Cardiac fibroblast (primary cell): ENCODE measurements at places on chromosomes 11 and 22.

GRCh38 chr11:12148466-12148865 lies 38.1 kb downstream of the MICAL2 start:
- DNase-seq, result no peak

- peak; percentile 86 for DNase-seq
Observed at GRCh38 chr11:33802194-33802950, 28.1 kb upstream of the FBXO3 start.

DNA sequence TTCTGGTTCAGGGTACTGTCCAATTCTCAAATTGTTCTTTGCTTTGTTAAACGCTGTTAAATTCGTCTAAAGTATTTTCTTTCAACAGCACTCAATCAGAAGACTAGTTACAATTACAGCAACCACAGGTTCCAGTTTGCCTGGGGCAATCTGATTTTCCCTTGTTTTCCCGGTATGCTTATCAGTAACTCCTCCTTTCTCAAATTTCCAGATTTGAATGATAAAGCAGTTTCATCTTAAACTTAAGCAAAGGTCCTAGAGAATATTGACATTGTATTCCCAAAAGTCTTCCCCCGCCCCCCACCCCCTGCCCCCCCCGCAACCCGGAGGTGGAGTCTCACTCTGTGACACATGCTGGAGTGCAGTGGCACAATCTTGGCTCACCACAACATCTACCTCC lies 10.5 kb upstream of the USP28 start:
- DNase-seq, result no peak

DNA sequence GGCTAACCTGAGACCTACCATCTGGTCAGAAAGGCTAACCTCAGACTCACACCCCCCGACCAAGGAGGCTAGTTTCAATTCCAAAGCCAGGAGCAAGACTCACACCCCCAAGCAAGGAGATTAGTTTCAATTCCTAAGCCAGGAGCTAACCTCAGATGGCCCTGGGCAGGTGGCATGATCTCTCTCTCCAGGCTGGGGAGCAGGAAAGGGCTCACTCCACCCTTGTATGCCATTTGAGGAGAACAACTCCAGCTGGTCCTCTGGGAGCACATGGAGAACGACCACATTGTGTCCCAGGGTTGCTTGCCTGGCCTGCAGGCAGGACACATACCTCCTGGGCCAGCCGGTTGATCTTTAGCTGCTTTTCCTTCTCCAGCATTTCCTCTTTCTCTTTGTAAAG lies 32.6 kb downstream of the USH1C start:
- DNase-seq, result no peak

DNA sequence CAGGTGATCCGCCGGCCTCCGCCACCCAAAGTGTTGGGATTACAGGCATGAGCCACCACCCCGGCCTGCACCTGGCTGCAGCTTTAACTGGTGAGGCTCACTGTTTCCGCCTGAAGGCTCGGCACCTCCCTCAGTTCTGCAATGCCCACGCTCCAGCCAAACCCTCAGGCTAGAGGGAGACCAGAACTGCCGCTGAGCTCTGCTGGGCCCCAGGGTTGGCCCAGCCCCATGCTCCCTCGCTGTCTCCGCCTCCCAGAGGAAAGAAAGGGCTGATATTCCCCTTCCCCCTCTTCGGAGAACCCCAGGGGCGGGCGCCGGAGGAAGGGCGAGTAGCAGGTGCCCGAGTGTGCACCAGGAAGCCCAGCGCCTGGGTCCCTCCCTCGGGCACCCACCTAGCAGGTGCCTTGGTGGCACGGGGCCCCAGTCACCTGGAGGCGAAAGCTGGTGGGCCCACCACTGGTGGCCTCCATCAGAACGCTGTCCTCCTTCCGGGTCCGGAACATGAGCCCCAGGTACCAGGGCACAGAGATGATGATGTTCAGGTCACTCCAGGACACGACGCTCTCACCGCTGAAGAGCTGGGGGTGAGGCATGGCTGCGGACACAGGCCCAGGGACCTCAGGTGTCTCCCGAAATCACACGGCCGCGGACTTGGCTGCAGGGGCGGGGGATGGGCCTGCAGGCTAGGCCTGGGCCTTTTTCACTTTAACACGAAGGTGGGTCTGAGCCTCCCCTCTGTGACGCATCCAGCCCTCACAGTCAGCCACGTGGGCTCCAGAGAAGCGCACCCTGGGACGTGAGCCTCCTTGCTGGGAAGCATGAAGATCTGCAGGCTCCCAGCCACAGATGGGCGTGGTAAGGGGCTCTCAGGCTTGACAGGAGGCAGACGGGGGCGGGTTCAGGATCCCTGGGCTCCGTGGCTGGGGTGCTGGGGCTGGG lies 73.3 kb downstream of the TRMU start:
- DNase-seq, result no peak

DNA sequence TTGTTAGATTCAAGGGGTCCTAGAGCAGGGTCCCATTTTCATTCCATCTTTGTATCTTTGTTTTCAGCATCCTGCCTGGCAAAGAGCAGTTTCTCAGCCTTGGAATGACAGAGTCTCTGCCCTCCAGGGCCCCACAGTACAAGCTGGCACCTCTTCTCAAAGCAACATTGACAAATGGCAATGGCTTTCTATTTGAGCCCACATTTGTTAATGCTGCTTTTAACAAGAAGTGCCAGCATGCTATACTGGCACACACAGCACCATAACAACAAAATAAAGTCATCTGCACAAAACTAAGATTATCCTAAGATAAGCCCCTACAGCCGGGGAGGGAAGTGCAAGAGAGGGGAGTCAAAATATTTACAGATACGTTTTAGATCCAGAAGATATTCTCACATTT lies 309.7 kb upstream of the C11orf87 start:
- no peak for DNase-seq

GRCh38 chr11:64352099-64352994 lies 6.6 kb upstream of the RPS6KA4 start:
- DNase-seq, result no peak

- peak; percentile 84 for DNase-seq
Observed at GRCh38 chr22:37196539-37197450, 8.7 kb upstream of the C1QTNF6 start.

DNA sequence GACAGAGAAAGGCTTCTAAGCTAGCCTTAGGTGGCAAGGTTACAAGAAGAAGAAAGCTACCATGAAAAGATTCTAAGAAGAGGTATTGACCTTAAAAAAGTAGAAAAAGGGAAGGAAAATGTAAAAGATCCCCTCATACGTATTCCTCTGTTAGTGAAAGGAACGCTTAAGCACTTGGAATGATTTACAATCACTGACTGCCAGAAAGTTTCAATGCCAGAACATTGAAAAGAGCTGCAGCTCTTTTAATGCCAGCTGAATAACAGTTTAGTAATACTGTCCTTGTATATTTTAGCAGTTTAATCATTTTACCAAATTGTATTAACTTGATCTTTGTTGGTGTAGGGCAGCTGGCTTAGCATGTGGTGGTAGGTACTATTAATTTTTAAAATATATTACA lies 650.7 kb downstream of the FAM181B start:
- DNase-seq, result no peak

GRCh38 chr22:28736301-28737155 lies 5.1 kb downstream of the CHEK2 start:
- no peak for DNase-seq

- DNase-seq, result no peak
Observed at GRCh38 chr11:108818971-108819370, 154.1 kb downstream of the DDX10 start.

- DNase-seq, result no peak
Observed at GRCh38 chr11:75600356-75600755, 38.3 kb downstream of the SERPINH1 start.

DNA sequence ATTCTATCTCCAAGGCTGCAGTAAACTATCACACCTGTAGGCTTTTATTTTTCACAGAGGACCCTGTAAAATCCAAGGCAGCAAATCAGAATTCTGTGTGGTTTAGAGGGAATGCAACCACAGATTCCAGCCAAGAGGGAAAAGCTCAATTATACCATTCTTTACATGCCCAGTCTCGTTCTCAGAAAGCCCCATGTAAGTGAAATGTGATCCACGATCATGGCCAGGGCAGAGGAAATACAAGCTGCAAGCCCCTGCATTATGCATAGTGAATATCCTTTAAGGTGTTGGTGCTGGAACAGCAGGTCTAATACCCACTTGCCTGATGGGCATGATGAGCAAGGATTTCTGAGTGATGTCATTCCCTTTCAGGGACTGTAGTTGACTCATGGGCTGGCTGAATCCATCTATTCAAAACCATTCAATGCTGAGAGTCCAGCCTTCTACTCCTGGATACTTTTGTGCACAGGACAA lies 198.7 kb upstream of the MTMR2 start:
- no peak for DNase-seq

DNA sequence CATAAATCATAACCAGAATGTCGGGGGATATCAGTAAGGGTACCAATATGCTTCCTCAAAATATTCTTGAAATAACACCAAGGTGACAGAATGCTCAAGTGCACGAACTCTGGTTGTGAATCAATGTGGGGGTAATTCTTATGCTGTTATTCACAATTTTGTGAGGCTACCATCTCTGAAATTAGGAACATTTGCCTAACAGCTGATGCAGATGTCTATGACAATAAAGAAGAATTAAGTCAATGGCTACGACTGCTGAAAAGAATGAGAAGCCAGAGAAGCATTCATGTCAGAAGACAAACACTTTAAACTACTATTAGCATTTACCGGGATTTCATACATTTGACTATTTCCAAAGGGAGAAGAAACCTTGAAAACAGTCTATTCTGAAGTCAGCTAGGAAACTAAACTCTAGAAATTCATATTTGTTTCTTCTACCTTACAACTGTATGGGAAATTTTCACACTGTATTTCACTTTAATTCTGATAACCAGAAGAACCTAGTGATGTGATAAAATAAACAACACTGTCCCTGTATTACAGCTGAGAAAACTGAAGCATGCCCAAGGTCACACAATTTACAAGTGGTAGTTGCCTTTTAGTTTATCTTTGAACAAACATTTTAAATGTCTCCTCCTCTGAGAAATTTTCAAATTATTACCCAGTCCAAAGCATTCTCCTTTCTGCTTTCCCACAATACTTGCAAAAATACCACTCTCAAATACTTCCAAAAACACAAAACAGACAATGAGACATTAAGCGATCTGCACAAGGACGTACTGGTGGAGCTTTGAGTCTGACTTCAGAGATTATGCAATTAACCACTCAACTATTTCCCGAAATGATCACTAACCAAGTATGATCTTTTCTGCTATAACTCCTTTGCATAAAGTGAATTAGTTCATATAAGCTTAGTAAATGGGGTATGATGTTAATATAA lies 18.0 kb upstream of the ARHGAP32 start:
- peak; percentile 12 for DNase-seq

DNA sequence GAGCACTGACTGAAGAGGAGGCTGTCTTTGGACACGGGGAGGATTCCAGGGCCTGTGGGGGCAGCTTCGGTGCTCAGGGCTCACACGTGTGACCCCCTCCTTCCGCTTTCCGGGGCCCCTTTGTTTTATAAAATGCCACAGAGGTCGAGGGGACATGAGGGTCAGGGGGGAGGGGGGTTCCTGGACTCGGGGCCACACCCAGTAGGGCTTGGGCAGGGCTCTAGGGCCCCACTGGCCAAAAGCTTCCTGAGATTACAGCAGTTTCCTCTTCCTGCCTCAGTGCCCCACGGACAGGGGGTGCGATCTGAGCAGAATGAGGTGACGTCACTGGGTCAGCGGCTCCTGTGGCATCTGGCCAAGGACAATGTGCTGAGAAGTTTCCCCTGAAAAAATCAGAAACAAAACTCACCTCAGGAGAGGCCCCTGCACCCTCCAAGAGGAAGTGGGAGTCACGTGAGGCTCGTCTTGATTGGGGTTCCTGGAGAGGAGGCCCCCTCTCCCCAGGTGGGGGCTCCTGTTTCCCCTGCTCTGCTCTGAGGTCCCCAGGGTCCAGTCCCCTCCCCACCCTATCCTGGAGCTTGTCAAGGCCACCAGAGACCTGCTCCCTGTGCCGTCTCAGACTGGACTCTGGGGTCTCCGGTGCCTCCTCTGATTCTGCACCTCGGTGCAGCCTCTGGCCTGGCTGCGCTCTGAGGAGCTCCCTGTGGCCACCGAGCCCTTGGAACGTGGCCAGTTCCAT lies 6.4 kb upstream of the IFITM3 start:
- DNase-seq, result peak; percentile 94

DNA sequence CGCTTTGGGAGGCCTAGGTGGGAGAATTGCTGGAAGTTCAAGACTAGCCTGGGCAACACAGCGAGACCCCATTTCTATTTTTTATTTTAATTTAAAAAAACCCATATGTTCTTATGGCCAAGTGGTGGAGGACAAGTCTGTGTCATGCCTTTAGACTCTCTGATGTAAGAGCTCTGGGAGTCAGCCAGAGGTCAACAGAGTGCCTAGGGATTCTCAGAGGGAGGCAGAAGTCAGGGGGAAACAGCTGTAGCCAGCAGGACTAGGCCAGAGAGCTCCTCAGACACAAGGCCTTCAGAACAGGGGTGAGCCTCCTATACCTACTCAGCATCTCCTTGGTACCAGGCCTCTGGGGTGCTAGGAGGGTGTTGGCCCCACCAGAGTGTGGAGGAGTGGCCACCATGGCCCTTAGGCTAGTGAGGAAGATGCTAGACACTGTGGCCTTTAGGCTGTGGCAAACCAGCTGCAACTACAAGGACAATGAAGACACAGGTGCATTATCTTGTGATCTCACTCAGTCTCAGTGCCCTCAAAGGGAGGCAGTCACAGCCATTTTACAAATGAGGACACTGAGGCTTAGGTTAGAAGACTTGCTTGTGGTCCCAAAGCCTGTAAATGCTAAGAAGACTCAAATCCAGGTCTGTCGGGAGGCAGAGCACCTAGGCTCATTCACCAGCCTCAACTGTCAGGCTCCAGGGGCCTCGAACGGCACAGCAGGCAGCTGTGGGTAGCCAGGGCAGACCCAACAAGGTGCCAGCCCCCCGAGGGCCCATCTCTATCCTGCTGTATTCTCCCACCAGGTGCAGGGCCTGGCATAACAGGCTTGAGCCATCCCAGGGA lies 5.0 kb downstream of the ZP1 start:
- DNase-seq, result peak; percentile 93

DNA sequence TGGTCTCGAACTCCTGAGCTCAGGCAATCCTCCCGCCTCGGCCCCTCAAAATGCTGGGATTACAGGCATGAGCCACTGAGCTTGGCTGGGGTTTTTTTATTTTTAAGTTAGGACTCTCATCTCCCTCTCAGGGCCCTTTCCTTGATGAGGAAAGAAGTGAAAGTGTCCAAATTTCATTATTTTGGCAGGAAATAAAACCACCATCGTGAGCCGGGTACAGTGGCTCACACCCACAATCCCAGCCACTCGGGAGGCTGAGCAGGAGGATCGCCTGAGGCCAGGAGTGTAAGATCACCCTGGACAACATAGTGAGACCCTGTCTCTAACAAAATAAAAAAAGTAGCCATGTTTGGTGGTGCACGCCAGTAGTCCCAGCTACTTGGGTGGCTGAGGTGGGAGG lies 99.4 kb downstream of the FBXO7 start:
- DNase-seq, result no peak

- peak; percentile 24 for DNase-seq
Observed at GRCh38 chr11:63682066-63683021, 1.0 kb downstream of the RTN3 start.
